ENCODE measurements at places on chromosomes 7 and 10.

GRCh38 chr10:70085975-70086613 lies 33.4 kb downstream of the MACROH2A2 start:
- no peak for DNase-seq

DNA sequence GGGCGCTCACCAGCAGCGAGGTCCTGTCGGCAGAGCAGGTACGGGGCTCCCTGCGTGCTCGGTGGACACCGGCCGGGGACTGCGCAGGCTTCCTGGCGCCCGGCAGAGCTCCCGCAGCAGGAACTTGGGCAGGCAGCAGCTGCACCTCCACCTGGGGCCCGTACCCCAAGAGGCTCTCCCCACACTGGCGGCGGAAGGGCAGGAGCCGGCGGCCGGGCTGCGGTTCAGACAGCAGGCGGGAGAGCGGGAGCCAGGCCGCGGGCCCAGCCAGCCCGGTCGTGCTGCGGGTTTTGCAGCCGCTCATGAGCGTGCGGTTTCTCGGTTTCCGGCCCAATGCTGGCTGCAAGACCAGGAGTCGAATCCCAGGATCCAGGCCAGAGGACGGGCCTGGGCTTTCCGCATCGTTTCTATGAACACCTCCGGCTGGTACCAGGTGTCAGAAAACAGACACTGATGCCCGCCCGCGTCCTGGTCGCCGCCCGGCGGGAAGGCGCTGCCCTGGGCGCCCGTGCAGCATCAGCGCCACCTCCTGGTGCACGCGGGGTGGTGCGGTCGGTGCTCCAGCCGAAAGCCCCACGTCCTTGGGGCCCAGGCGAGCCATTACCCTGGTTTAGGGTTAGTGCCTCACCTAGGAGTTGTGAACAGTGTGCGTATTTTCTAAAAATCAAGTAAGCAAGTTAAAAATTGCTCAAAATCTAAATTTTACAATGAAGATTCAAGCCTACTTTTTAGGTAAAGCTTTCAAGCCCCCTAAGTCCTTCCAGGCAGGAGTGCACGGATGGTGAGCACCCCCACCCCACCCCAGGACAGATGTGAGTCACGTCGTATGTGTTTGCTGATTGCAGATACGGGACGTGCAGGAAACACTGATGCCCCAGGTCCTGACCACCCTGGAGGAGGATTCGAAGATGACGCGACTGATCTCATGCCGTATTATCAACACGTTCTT lies 47.4 kb upstream of the PRKAR1B start:
- DNase-seq = peak; percentile 58

GRCh38 chr10:59177031-59177797 lies 771 bp downstream of the PHYHIPL start:
- DNase-seq = no peak

- no peak for DNase-seq
Observed at GRCh38 chr7:31028417-31028992, 23.6 kb upstream of the ADCYAP1R1 start.

- DNase-seq = peak; percentile 6
Observed at GRCh38 chr10:114631666-114632417, 26.2 kb downstream of the ABLIM1 start.

DNA sequence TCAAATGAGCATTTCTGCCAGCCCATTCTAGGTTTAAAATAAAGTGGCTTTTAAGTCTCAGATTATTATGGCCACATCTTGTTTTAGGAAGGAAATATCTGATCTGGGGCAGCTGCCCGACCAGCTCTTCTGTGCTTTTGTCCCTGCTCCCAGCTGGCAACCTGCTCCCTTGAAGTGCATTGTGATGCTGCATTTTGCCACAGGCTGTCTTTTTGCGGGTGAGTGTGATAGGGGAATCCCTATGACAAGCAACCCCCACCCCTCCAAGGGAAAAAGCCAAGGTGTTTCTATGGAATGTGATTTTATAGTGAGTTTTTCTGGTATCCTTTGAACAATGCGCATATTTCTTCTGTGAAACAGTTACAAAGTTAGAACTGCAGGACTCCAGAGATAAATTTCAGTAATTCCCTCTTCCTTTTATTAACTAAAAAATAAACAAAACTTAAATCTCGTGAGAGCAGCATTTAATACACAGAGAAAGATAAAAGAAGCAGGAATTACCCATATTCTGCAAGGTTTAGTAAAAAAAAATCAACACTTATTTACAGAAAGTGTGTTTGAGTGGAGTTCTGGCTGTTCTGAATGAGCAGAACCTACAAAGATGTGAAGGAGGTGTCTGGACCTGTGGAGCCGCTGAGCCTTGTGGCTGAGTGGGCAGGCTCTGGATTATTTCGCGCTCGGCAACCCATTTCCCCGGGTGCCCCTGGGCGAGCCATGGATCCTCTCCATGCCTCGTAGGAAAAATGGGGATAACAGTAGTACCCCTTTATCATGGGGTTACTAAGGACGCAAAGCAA lies 10.1 kb upstream of the HPS1 start:
- DNase-seq = no peak

DNA sequence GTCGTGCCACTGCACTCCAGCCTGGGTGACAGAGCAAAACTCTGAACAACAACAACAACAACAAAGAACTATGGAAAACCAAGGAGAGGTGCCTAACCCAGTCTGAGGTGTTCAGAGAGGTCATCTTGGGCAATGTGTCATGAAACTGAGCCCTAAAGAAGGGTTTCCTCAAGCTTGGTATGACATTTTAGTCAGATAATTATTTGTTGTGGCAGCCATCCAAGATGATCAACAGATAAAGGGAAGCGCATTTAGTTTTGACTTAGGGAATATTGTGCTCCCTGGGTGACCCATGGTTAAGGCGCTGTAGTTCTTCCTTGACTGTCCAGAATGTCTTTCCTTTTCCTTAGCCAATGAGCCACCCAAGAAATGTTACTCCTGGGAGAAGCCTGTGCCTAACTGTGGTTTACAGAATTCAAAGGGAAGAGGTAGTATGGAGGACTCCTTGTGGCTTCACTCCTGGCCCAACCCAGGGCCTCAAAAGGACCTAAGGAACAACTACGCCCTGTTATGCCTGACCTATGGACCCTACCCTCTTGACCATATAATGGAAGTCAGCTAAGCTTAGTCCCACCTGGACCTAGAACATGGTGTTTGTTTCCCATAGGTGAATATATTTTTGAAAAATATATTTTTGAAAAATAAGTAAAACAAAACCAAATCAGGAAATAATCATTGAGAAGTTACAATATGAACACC lies 42.4 kb downstream of the TPST1 start:
- DNase-seq = no peak

DNA sequence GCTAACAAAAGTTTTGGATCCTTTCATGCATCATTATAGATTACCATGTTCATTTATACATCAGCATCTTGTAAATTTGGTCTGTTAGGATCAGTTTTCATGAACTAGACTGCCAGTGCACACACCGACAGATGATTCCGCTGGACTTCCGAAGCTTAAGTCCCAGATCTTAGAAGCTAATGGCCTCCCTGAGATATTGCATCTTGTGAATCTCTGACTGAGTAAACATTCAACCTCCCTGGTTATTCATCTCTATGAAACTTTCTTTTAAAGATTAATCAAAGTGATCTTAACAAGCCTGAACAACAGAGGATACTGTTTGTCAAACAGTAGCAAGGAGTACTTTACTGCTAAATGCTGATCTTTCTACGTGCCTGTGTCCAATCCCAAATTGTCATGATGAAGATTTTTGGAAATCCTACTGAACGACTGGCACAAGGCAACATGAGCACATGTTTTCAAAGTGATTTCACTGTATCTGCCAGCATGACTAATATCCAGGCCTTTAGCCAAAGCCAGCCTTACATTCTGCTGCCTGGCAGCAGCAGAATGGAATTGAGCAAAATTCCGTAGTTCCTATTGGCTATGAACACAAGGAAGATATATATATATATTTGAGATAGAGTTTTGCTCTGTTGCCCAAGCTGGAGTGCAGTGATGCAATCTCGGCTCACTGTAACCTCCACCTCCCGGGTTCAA lies 91.3 kb upstream of the ANK3 start:
- no peak for DNase-seq

DNA sequence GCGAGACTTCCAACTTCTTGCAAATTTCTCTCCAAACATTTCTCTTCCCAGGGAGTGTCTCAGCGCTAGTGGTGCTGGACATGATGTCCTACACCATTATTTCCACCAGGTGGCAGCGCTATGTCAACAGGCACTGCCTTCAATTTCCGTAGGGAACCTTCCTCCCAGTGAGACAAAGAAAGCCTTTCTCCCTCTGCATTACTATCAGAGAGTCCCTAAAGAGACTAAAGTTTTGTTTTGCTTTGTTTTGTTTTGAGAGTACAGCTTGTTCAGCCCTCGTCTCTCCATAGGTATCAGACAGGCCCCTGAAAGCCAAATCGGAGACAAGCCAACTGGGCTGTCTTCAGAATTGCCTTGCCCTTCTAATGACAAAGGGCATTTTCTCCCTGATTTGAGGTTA lies 44.2 kb upstream of the GGCT start:
- DNase-seq = peak; percentile 7

DNA sequence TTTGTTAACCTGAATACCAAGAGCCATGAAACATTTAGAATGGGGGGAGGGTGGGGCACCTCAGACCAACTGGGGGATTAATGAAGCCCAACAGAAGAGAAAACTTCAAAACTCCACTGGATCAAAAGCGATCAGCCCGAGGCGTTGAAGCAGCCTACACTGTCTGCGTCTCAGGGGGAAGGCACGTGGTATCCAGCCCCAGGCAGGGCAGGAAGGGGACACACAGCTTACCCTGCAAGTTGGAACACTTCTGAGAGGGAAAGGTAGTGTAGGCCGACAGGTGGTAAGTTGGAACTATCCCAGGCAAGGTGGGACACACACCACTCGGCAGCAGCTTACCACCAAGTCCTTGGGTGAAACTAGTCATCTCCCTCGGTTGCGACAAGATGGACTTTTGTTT lies 102.9 kb downstream of the TAX1BP1 start:
- DNase-seq = no peak

DNA sequence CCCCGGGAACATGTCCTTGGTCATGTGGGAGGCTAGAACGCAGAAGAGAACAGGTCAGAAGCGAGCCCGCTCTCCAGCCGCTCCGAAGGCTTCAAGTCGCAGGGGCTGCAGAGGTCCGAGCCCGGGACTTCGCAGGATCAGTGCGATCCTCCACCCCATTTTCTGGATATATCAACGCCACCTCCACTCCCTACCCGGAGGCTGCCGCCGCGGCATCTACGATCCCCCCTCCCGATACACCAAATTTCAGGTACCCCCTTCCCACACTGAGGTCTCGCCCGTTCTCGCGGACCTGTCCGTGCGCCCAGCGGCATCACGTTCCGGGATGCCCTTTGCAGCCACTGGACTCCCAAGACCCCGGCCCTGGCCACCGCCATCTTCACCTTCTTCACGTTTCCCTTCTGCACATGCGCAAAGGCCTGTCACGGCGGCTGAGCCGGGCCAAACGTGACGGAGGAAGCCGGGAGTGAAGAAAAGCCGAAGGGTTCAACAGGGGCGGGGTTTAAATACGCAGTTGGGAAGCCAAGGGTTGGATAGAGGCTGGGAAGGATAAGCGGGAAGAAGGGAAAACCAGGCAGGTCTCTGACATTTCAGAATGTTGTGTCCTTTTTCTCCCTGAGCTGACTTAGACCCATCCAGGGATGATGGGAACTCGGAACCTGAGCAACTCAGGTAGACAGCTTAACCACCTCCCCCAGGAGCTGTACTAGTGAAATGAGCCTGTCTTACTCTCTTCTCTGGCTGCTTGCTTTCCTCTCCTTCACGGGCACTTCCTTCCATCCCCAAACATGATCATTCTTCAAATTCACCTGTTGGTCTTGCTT lies at the start of gene NDUFB8:
Gene NDUFB8, minus strand, starts transcription at position 397 of the 824 bp plus-strand sequence. Its CDS starts 20 bp downstream, at position 377.
- DNase-seq = peak; percentile 85

DNA sequence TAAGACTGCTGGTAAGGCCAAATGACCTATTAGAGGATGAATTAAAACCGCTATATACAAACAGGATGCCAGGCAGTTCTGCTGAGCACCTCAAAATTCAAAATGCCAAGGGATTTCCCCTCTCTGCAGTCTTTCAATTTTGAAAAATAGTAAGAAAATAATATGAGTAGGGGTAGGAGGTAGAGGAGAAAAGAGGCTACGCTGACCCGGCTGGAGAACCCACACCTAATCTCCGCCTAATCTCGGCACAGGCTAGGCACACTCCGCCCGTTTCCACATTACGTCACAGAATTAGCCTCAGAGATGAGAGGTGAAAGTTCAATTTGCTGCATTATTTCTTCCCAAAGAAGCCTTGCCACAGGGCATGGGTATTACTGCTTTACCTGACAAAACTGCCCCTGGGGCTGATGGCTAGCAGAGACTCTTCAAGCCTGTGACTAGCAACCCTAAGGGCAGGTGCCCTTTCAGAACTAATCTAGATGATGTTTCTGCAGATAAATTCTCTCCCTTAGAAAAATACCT lies 21.3 kb upstream of the SPOCK2 start:
- DNase-seq = no peak

- DNase-seq = no peak
Observed at GRCh38 chr10:34392641-34393170, 422.4 kb downstream of the PARD3 start.

DNA sequence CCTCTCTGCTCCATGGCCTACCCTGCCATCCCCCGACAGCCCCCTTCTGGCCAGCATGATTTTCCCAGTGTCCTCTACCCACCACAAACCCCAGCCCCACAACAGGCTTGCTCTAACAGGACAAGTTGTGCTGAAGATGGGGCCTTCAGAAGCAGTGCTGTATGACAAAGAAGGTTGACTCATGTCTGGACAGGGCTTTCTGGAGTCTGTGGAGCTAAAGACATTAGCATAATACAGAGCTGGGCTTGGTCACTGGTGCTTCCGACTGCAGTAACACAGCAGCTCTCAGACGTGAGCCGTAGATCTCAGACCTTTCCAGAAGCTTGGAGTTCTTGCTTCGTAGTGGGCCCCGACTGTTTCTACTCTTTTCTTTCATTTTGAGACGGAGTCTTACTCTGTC lies 100.5 kb downstream of the GTF2IRD1 start:
- DNase-seq = no peak

DNA sequence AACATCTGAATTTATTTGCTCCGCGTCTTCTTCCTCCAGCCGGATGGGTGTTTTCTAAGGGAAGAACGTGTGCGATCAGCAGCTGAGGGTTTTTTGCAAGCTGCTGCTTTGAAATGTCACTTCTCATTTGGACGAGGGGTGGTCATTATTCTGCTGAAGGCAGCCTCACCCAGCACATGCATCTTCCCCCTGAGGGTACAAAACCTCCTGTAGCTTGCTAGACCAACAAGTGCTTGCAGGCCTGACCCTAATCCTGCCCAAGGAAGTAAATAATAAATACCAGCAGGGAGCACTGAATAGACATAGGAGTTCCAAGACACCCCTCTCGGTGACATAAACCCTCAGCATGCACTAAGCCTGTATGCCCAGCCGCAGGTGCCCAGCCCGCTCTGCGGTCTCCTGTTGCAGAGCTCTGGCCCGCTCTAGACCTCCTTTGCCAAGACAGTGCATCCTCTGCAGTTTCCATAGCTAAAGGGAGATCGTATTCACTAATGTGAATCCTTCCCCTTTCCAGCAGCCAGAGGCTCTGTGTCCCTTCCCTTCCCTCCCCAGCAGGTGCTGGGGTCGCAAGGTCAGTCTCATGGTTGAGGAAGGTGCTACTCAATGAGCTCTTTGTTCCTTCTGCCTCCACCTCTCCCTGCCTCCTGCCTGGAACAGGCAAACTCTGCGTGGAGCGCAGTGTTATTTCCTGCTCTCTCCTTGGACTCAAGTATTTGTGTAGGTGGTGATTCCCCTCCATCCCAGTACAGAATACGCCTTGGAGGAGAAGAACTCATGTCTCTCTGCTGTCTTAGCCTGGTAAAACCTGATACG lies 36.6 kb downstream of the SBDS start:
- DNase-seq = no peak
